NB4 (cell line): ENCODE measurements at places on chromosomes 6 and 20.

DNA sequence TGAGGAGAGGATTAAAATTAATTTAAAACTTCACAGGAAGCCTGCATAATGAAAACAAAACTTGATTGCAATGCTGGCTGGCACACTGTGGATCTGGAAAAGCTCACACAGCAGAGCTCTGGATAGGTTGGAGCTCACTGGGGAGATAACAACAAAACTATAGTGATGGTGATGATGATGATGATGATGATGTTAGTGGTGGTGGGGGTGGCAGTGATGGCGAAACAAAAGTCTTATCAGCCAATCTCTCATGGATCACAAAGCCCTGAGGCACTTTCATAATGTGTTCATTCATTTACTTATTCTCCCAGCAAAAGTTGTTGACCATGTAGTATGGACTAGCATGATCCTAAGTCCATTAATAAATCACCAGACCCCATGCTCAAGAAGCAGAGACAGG is 152.0 kb downstream of the MBOAT1 start:
- no peak for DNase-seq

GRCh38 chr6:113735491-113735890 is 121.7 kb upstream of the MARCKS start:
- DNase-seq, result peak; percentile 30

DNA sequence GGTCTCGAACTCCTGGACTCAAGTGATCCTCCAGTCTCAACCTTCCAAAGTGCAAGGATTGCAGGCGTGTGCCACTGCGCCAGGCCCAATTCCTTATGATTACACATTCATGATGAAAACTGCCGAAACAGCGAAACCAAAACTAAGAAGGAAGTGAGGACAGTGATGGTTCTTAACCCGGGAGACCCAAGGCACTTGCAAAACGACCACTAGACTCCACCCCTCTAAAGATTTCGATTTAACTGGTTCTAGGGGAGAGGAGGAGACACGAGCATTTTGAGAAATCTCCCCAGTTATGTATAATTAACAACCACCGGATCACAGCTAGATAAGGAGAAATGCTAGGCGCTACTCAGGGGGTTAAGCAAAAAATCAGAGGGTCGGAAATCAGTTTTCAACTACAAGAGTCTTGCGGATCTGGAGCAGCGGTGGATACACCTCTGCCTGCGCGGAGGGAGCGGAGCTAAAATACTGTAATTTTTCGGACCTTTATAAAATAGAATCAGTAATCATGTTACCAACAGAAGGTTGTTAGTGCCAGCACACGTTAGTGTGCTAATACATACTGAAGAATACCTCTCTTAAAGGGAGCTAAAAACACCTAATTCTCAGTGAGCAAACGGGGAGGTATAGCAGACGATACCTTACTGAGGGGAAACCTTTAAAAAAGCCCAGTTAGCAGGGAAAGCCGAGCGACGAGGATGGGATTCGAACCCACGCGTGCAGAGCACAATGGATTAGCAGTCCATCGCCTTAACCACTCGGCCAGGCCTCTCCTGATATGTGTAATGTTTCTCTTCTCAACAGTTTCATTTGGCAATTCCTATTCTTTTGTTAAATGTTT is 60.0 kb upstream of the BTN3A2 start:
- peak; percentile 85 for DNase-seq

DNA sequence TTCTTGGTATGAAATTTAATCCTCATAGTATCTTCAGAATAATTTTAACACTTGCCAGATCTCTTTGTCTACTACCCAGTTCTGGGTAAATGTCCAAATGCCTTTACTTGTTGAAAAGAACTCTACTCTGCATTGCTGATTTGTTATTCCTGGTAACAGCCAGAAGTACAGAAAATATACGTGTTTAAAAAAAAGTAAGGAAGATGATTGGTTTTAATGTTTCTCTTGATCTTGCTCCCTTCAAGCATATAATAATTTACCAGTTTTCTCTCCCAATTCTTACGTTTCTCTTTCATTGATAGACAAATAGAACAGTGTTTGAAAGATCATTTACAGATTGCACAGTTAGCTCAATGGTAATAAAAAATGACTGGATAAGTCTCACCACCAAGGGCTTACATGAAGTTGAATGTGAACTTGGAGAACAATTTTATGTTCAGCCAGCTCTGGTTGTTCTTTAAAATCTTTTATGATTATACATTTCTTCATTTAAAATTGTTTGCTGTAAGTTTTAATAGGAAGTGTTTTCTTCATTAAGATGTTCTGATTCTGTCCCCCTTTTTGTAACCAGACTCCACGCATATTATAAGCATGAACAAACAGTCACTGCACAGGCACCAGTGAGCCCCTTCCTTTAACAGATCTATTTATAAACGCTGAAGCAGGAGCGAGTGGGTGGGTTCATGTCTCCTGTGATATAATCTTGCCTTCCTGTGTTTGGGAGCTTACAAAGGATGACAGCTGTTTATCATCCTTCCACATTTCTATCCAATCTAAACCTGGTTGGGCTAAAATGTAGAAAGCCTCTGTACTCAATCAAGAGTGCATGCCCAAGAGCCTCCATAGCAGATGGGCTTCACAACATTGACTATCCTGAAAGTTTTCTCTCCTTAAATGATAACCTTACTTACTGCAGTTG is 299.5 kb downstream of the PRL start:
- no peak for DNase-seq

DNA sequence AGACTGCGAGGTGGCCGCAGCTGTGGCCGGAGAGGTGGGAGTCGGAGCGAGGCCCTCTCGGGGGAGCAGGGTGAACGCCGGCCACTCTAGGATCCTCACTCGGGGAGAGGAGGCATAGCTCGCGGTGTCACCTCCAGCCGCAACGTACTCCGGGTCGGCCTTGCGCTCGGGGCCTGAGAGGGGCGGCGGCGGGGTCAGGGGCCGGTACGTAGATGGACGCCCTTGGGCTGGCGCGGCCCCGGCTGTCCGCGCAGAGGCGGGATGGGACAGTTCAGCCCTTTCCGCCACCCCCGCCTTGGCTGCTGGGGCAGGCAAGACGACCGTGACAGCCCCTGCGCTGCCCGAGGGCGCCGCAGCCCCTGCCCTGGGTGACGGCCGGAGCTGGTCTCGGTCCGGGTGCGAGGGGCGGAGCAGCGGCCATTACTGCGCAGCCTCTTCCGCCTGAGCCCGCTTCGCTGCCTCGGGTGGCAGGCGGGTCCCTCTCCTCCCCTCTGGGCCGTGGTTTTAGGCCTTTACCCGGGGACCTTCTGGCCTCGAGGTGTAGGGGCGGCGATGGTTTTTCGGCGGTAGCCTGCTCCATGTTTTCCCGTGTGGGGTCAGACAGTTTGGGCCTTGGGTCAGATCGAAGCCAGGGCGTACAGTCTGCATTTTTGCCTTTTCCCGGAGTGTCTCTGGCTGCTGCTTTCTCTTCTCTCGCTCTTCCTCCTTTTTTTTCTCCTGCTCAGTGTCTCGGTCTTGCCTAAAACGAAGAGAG is 405 bp downstream of the RNF146 start:
- peak; percentile 82 for DNase-seq

GRCh38 chr6:98033617-98034016 is 750.6 kb upstream of the MMS22L start:
- no peak for DNase-seq

- no peak for DNase-seq
Observed at GRCh38 chr6:2165286-2165685, 80.1 kb downstream of the GMDS start.

DNA sequence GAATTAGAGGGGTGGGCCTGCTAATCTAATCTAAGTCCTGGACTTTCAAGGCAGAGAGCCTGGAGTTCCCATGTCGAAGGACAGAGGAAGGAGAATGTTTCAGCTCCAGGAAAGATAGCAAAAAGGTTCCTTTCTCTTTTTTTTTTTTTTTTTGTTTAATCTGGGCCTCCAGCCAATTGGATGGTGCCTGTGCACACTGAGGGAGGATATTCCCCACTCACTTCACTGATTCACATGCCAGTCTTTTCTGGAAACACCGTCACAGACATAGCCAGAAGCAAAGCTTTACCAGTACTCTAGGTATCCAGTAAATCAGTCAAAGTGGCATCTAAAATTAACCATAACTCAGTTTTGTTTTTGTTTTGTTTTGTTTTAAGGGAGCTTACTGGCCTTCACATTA is 721.1 kb downstream of the TENT5A start:
- no peak for DNase-seq

DNA sequence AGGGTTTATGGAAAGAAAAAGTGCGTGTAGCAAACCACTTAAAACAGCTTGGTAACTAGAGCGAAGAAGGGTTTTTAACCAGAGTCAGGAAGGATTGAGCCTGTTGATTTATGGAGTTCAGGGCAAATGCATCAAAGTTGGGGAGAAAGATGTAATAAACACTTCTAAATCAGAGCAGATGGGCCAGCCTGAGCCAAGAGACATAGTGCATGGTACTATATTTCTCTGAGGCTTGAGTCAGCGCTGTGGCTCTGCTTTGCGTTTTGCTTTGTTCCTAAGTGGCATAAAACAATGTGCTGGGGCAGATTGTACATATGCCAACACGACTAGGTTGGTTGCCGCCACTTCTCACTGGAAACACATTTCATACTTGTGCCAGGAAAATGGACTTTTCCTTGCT is 111.3 kb downstream of the BCKDHB start:
- DNase-seq, result no peak

- no peak for DNase-seq
Observed at GRCh38 chr6:1873781-1874180, 264.1 kb downstream of the FOXC1 start.

GRCh38 chr6:48080227-48081009 is 30.6 kb downstream of the PTCHD4 start:
- no peak for DNase-seq

- DNase-seq, result no peak
Observed at GRCh38 chr6:38302081-38302480, 337.6 kb downstream of the BTBD9 start.

- no peak for DNase-seq
Observed at GRCh38 chr6:85449388-85449817, 480 bp upstream of the NT5E start.

DNA sequence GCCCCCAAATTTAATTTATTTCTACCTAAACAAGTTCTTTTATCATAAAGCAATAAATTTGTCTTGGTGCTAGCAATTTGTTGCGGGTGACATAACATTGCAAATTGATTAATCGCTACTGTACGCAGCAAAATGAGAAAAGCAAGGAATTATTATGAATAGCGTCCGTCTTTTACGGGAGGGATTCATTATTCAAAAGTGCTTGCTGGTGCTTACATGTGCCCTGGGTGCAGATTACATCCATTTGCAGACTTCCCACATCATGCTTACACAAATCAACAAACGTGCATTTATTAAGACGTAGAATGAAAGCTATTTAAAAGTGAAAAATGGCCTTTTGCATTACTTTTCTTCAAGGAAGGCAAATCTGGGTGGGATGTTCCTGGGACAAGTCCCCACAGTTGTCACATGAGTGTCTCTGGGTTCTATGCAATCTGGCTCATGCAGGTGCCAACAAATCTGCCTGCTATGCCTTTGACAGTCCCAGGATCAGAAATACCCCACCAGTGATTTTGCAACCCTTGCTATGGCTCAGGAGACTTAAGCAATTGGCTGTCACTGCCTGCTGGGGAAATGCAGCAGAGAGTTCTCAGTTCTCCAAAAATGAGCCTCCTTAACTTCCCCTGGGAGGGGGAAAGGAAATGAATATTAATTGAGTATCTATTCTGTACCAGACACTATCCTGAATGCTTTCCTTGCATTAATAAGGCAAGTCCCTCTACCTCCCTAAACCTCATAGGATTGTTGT is 30.1 kb upstream of the MAFB start:
- peak; percentile 31 for DNase-seq

GRCh38 chr20:46963196-46963529 is 68.5 kb downstream of the EYA2 start:
- no peak for DNase-seq

- DNase-seq, result no peak
Observed at GRCh38 chr6:89313006-89313405, 2.1 kb downstream of the GABRR2 start.

GRCh38 chr6:35275744-35276260 is 16.3 kb downstream of the ZNF76 start:
- no peak for DNase-seq

GRCh38 chr20:19049514-19049913 is 162.9 kb upstream of the SLC24A3 start:
- DNase-seq, result no peak

- no peak for DNase-seq
Observed at GRCh38 chr6:31948753-31949413, 3.0 kb downstream of the CFB start.

DNA sequence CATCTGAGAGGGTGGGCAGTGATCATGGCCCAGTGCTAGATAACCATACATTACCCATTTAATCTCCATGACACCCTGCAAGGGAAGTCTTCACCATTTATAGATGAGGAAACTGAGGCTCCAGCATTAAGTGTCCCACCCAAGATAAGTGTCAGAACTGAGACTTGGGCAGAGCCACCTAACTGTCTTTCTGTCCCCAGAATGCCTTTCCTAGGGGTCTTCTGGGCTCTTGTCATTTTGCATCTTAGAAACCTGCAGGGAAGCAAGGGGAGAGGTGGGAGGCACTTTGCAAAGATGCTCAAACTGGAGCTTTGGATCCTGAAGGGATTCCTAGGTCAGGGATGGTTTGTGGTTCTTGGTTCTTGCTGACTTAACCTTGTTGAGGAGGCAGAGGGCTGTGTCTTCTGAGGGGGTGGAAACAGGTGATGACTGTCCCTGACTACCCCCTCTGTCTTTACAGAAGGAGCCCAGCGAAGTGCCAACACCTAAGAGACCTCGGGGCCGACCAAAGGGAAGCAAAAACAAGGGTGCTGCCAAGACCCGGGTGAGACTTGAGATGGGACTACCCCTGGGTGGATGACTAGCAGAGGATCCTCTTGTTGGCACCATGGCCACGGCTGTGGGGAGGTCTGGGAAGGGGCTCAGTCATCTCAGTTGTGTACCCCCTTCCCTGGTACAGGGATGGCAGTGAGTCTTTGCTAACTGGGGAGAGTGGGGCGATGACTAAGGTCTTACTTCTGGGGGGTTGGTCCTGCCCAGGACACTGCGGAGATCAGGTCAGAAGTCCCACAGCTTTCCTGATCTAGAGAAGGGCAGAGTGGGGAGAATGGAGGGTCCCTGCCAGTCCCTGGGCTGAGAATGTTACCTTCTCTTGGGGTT is 5.8 kb downstream of the HMGA1 start:
- no peak for DNase-seq

DNA sequence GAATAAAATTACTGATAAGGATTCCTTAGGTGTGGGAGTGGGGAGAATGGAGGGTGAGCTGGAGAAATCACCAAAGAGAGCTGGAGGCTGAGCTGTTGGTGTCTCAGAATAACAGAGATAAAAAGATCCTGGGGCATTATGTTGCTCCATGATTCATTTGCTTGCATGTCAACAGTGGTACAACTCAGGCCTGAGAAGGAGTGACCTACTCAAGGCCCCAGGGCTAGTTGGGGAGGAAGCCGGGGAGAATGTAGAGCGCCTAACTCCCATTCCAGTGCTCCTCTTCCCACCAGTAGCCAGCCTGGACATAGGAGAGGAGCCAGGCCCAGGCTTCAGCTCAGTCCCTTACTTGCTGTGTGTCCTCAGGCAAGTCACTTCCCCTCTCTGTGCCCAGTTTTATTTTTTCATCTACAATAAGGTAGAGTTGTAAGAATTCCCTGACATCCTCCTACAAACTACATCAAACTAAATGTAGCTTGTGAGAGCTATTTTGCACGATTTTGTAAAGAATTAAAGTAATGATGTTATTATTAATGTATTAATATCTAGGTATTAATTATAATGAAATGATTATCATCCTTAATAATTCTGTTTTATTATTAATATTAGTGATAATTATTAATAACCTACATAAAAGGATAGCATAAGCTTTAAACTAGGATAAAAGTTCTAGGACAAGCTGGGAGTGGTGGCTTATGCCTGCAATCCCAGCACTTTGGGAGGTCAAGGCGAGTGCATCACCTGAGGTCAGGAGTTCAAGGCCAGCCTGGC is 250.9 kb upstream of the SULF2 start:
- DNase-seq, result no peak

- no peak for DNase-seq
Observed at GRCh38 chr6:111114482-111114881, 27.2 kb downstream of the SLC16A10 start.
